H1 (cell line): ENCODE measurements at places on chromosomes 7 and 10. TPM values are rescaled to one million over a fixed set of nuclear protein-coding genes. Genes with fewer than 3 reads are reported as not detected.
A peak's percentile ranks its signal among the peaks of the same experiment; 100 is the strongest.

DNA sequence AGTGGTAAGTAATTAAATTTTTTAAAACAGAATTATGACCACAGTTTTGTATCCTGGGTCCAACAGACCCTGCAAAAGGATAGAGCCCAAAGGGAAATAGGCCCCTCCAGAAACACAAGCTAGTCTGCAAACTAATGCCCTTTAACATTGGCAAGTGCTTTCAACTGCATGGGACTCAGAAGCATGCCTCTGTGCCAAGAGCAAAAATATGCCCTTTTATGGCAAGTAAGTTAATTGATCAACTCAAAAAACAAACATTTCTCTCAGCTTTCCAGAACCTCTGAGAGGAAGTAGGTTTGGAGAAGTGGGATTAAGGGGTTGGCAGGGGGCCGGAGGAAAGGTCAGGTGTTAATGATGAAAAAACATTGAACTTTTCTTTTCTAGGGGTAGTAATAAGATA, 186.6 kb upstream of the PRSS1 start:
- no peak for DNase-seq

GRCh38 chr7:116193329-116194087, 16.8 kb upstream of the TES start:
- DNase-seq: no peak

- no peak for DNase-seq
These were observed 21.1 kb downstream of the BTRC start for GRCh38 chr10:101375076-101375475.

DNA sequence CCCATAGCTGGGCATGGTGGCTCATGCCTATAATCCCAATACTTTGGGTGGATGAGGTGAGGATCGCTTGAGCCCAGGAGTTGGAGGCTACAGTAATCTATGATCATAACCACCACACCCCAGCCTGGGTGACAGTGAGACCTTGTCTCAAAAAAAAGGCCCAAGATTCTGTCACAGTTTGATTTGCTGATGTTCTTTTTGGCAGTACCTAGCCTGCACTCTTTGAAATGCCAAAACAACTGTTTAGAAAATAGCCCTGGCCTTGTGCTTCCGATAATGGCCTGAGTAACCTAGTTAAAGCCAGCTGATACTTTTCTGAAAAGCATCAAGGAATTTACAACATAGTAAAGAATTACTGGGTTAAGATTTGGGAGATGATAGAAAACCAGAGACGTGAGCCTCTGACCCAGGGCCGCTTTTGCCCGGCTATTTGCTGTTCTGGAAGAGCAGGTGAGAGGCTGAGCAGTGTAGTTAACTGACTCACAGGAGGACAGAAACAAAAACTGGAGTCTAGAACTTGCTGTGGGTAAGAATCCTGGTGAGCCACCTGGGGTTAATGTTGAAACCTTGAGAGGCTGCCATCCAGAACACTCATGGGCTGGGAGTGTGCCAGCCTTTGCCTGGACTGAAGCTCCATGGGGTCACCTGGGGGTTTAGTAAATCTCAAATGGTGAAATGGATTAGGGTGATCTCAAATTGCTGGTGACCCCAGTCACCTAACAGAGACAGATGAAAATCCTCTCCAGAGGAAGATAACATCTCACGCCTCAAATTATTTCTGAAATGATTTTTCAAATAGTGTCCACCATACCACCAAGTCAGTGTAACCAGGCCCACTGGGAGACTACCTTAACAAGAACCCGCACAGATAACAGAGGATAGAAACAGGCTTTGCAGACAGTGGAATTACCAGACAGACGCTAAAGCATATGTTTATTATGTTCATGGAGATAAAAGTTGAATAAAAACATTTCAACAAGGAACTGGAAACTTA, 51.8 kb downstream of the GALNT11 start:
- DNase-seq: no peak

- no peak for DNase-seq
These were observed 185.9 kb downstream of the MBL2 start for GRCh38 chr10:52586710-52587109.

GRCh38 chr10:36358736-36359135, 716.6 kb upstream of the FZD8 start:
- DNase-seq: no peak

DNA sequence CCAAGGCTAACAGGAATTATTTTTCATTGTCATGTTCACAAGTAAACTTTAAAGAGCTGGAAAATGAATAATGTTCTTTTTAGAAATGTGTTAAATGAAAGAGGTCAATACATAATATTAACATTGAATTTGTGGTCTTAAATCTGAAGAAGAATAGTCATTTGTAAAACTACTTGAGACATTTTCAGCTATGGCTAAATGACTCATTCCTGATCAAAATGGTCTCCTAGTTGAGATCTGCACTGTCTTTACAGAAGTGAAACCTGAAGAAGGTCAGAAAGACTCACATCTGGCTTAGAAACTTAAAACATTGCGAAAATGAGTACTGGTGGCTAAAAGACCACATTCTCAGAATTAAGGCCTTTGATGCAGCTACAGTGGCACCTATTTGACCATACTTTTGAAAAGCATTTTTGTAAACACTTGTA, 5.9 kb downstream of the PIK3CG start:
- DNase-seq: no peak

DNA sequence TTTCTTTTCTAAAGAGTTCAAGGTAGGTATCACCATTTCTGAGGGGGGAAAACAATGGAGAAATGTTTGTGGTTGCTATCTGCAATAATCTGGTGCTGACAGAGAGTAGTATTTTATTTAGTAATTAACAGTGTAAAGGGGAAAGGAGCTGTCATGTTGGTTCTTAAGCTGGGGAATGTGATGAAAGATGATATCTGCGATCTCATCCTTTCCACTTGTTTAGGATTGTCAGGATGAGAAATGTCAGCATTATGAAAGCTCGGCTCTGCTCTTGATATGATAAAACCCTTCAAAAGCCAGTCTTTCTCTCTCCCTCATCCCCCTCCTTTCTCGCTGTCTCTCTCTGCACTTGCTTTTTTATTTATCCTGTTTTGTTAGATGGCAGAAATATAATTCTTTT, 106.1 kb downstream of the POU6F2 start:
- DNase-seq: no peak

DNA sequence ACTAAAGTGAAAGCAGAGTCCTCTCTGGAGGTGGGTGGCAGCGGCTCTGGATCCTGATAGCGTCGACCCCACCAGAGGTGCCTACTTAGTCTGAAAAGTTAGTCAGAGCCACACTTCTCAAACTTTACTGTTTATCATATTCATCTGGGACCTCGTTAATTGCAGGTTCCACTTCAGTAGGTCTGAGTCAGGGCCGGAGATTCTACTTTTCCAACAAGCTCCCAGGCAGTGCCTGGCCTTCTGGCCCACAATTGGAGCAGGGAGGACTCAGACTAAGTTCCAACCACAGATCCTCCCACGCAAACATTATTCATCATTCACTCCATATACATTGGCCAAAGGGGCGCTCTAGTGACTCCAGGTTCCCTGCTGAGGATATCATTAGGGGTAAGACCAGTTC, 78.1 kb downstream of the VSTM4 start:
- no peak for DNase-seq

DNA sequence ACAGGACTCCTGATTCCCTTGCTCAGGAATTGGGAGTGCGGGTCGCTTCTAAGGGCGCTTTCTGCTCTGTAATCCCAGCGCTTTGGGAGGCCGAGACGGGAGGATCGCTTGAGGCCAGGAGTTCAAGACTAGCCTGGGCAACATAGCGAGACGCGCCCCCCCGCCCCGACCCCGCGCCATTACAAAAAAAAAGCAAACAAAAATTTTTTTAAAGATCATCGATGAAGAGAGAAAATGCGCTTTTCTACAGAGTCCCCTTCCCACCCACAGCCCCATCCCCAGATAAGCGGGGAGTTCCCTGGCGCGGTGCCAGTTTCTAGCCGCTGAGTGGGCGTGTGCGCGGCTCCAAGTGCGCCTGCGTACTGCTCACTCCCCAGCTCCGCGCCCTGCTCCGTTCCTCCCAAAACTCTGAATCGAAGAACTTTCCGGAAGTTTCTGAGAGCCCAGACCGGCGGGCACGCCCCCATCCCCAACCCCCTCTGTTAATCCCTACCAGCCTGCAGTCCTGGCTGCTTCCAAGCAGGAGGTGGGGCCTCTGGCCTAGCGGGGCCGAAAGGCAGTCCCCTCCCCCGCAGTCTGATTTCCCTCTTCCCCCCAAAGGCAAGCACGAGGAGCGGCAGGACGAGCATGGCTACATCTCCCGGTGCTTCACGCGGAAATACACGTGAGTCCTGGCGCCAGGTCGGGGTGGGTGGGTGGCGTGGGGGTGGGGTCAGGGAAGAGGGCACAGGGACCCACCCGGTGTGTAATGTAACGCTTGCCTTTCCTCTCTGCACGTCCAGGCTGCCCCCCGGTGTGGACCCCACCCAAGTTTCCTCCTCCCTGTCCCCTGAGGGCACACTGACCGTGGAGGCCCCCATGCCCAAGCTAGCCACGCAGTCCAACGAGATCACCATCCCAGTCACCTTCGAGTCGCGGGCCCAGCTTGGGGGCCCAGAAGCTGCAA, 1.0 kb downstream of the HSPB1 start:
- peak; percentile 93 for DNase-seq

- no peak for DNase-seq
These were observed 3.2 kb upstream of the LYZL1 start for GRCh38 chr10:29285624-29286051.

- DNase-seq: no peak
These were observed 49.2 kb upstream of the ARID5B start for GRCh38 chr10:61852261-61852660.

GRCh38 chr7:142345811-142346210, 88.0 kb upstream of the PRSS58 start:
- no peak for DNase-seq

DNA sequence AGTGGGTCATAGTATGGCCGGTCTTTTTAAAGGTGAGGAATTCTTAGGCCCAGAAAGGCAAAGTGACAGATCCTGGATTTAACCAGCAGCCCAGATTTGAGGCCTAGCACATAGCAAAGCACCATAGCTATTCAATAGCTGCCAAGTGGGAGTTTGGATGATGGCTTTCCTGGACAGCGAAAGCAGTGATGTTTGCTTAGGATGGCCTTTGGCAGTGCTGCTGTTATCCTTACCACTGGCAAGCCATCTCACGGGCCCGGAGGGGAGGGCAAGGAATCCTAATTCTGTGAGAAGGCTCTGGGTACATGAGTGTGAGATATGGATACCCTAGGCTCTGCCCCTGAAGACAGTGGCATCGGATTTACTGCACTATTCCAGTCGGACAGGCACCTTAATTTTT, 50.4 kb downstream of the TCF7L2 start:
- no peak for DNase-seq

GRCh38 chr10:23826421-23826820, 382.5 kb upstream of the KIAA1217 start:
- DNase-seq: peak; percentile 57

- no peak for DNase-seq
These were observed 84.2 kb downstream of the AUTS2 start for GRCh38 chr7:69682518-69682917.

DNA sequence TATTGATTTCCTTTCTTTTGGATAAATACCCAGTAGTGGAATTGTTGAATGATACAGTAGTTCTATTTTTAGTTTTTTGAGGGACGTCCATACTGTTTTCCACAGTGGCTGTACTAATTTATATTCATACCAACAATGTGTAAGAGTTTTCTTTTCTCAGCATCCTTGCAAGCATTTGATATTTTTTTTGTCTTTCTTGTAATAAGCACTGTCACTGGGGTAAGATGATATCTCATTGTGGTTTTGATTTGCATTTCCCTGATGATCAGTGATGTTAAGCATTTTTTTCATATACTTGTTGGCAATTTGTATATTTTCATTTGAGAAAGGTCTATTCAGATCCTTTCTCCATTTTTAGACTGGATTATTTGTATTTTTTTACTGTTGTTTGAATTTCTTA, 308.7 kb downstream of the PTEN start:
- DNase-seq: no peak

DNA sequence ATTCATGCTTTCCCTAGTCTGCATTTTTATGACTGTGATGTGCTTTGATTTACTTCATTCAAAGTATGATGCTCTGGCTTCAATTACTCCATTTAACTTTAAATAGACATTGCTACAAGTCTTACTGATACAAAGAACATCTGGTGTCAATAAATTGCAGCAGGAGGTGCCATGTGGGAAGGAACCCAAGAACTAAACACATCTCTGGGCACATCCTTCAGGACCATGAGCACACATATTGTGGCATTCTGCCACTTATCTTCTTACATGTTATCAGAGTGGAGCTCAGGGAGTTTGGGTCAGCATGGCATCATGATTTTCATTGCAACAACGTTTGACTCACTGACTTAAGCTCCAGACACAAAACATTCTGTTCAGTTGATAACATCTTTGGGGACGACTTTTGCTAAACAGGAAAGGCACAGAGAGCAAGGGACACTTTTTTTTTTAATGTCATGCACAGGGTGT, 227.0 kb downstream of the DKK1 start:
- DNase-seq: no peak

DNA sequence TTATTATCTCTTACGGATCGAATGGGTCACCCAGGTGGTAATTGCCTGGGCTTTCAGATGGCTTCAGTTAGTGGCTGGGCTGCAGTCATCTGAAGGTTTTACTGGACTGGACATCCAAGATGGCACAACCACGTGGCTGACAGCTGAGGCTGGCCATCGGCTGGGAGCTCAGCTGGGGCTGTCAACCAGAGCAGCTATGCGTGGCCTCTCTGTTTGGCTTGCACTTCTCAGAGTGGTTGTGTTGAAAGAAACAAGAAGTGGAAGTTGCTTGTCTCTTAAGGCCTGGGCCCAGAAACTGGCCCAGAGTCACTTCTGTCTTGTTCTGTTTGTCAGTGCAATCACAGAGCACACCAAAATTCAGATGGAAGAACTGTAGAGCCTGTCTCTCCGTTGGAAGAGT, 5.7 kb upstream of the GDI2 start:
- DNase-seq: no peak

- DNase-seq: no peak
These were observed 5.5 kb upstream of the PLAU start for GRCh38 chr10:73905256-73906020.

DNA sequence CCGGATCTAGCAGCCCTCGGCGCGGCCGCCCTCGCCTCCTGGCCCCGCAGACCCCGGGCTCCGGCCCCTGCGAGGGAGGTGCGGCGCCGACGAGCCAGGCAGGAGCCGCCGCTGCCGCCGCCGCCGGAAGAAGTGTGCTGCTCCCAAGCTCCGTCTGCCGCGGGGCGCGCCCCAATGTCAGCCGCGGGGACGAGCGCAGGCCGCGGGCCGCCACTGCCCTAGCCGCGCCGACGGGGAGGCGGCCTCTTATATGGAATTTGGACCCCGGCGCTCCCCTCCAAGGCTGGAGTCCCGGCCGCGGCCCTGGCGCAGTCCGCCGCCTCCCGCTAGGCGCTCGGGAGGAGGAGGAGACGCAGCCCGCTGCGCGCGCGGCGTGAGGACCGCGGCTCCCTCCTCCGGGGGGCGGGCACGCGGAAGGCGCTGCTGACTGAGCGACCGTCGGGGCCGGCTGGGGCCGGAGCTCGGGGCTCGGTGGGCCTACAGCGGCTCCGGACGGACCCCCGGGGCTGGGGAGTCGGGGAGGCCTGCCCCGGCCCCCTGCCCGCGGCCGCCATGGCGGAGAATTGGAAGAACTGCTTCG, at the start of gene TRIM8:
TRIM8 (plus strand) TSS at position 414 of the 580 bp plus-strand sequence; CDS start at position 553, 139 bp downstream.
- peak; percentile 65 for DNase-seq

- DNase-seq: no peak
These were observed 27.2 kb downstream of the HIPK2 start for GRCh38 chr7:139750459-139751095.

CYP2C8 gene
- 0.30 and 0.89 TPM in 2 replicates for polyA plus RNA-seq

LRMDA gene
- 0.52 and 2.8 TPM in 2 replicates for polyA plus RNA-seq

ZNF467 gene
- 0.51 and 0.89 TPM in 2 replicates for polyA plus RNA-seq

VSTM2A gene
- 0.85 and 1.4 TPM in 2 replicates for polyA plus RNA-seq

FAM25G gene
- not detected in 2 replicates for polyA plus RNA-seq

TRPV6 gene
- 1.1 and 2.1 TPM in 2 replicates for polyA plus RNA-seq

CXCL12 gene
- polyA plus RNA-seq: 53.8 and 79.9 TPM in 2 replicates

SEMA3C gene
- 0.15 and 0.24 TPM in 2 replicates for polyA plus RNA-seq

MARCHF5 gene
- 5.8 and 8.7 TPM in 2 replicates for polyA plus RNA-seq
